ENCODE measurements at places on chromosomes 4 and X.
A peak's percentile ranks its signal among the peaks of the same experiment; 100 is the strongest.

GRCh38 chr4:83138946-83139345 lies 24.4 kb upstream of the PLAC8 start:
- no peak for DNase-seq

- DNase-seq: no peak
These were observed 95.5 kb upstream of the ATP6AP2 start for GRCh38 chrX:40485102-40485826.

DNA sequence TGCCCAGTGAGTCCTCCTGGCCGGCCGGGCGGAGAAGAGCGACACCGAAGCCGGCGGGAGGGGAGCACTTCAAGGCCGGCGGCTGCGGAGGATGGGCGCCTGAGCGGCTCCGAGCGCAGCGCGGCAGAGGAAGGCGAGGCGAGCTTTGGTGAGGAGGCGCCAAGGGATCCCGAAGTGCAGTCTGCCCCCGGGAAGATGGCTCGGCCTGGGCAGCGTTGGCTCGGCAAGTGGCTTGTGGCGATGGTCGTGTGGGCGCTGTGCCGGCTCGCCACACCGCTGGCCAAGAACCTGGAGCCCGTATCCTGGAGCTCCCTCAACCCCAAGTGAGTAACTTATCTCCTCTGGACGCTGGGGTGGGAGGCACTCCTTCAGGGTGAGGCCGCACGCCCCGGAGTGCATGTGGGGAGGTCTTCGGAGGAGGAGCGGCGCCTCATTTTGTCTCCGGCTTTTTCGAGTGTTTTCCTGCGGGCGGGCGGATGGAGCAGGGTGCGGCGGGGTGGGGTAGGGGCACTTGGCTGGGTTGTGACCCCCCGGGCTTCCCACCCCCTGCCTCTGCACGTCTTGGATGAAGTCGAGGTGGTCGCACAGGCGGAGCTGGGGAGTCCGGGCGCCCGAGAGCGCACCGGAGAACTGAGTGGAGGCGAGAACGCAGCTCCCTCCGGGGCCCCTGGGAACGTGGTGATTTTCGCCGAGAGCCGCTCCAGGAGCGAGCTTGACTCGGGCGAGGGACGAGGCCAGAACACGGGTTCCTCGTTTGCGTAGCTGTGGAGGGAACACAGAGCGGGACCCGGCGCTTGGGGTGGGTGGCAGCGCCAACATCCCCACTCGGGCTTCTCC lies 979 bp downstream of the EFNB1 start:
- peak; percentile 16 for DNase-seq

DNA sequence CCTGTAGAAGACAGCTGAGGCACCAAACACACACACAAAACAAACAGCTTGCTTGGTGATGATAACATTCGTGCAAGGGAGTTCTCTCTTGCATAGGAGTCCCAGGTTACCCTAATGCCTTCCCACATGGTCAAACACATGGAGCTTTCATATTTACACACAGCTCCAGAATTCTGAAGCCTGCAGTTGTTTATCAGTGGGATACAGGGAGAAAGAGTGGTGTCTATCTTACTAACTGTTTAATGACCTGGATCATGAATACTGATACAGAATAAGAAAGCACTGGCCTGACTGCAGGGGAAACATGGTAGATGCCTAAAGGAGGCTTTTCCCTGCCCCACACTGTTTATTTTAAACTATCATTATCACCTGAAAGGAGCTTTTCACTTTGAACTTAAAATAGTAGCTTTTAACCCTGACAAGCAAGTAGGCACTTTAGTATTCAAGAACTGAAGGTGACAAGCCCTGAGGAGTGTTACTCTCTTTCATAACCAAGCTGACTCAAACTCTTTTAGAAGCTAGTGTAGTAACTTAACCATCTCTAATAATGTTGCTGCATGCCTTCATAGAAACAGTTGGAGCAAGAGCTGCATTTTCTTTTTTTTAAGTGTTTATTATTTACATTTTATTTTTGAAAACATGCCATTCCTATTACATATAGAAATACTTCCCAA lies 15.6 kb downstream of the TET2 start:
- DNase-seq: no peak

GRCh38 chr4:113112338-113112978 lies 63.0 kb downstream of the ANK2 start:
- no peak for DNase-seq

DNA sequence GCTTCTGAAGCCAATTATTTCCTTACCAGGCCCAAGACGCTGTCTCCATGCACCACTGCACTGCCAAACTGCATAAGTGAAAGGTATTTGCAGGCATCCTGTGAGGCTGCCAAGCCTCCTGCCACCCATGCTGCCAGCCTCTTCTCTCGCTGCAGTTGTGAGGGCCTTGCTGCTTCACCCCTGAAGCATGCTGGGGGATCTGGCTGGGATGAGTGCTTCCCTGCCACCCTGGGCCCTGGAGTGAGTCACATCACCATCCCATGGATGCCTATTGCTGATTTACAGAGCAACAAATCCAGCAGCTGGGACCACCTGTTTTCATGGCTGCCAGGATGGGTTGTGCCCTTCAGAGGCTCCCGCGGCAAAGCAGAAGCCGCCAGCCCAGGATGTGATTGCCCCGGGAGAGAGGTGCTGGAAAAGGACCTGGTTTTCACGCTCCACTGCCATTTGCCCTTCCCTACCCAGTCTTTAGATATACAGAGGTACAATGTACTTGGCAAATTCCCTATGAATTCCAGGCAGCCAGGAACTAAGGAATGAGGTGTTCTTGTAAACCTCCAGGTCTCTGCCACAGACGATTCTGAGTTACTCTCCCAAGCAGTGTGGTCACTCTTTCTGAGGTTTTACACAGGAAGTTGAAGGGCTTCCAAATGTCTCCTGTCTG lies 41.5 kb upstream of the PTCHD1 start:
- no peak for DNase-seq

- DNase-seq: no peak
These were observed 127.9 kb downstream of the SLC39A8 start for GRCh38 chr4:102217345-102217744.

DNA sequence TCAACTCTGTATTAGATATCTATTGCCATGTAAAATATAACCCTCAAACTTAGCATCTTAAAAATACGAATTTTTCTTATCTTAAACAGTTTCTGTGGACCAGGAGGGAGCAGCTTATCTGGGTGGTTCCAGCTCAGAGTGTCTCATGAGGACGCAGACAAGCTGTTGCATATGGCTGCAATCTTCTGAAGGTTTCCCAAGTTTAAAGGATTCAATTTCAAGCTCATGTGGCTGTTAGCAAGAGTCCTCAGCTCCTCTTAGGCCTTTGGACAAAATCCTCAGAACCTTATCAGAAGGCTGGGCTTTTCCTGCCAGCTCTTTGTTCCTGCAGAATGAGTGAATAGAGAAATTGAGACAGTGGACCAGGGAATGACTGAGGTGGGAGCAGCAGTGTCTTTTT lies 2.8 kb upstream of the CTSO start:
- no peak for DNase-seq

- no peak for DNase-seq
These were observed 154.6 kb downstream of the FMR1NB start for GRCh38 chrX:148135738-148136137.

- DNase-seq: no peak
These were observed 57.4 kb downstream of the PSAPL1 start for GRCh38 chr4:7377223-7377865.

DNA sequence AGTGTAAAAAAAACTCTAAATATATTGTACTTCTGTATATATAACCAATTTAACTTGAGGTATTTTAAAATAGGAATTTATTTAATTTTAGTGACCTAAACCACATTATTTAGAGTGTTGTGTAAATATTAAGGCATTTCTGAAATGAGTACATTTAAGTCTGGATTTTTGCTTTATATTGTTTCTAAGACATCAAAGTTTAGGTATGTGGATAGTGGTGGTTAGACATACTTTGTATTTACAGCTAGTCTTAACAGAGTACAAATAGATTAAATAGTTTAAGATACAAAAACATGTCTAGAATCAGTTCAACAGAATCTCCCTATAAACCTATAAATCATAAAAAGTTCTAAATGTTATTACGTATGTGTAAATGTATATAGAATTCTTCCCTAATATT lies 588.5 kb downstream of the TRIML1 start:
- DNase-seq: no peak

DNA sequence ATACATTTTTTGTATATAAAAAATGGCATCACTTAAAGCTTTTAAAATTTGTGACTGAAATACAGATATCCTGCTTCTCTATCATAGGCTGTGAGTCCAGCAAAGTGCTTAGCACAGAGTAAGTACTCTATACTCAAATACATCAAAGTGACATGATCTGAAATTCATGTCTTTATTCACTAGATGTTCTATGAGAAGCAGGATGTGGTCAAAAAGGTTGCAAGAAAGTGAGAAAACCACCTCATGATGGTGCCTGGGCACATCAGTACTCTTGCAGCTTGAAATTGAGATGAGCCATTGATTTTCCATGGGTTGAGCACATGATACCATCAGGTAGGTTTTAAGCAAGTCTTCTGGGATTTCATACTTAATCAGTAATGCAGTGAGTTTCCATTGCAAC lies 20.4 kb upstream of the SFRP2 start:
- no peak for DNase-seq

- no peak for DNase-seq
These were observed 136.0 kb downstream of the UGT8 start for GRCh38 chr4:114734594-114734993.

DNA sequence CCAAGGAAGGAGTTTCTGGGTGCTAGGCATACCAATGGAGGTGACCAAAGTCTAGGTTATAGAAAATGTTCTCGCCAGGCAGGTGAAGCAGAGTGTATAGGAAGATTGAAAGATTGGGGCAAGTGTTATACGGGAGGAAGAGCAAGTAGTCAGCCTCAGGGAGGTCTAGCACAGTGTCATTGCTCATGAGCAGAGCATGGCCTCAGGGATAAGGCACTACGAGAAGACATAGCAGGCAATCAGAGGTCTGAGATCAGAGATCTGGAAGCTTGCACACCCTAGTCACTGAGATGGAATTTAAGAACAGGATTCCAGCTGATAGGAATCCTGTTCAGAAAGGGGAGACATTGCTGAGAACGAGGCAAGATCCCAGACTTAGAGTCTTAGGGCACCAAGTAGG lies 350.0 kb upstream of the CASK start:
- DNase-seq: no peak

GRCh38 chr4:125091-125771 lies 930 bp downstream of the ZNF718 start:
- peak; percentile 12 for DNase-seq

DNA sequence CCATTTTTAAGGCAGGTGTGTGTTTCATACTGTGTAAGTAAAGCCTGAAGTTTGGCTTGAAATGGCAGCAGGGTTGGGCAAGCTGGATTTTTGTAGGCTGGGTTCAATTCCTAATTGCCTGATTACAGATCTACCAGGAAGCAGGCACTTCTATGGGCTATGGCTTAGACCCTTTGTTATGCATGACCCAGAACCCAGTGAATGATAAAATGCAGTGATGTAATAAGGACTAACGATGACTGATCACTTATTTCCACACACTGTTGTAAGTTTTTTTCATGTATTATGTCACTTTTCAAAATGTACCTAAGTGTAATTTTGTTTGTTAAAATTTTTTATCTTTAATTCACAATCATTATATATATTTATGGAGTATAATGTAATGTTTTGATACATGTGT lies 8.6 kb downstream of the LANCL3 start:
- no peak for DNase-seq

GRCh38 chr4:174928174-174928573 lies 10.0 kb downstream of the ADAM29 start:
- DNase-seq: no peak

- no peak for DNase-seq
These were observed 2.8 kb downstream of the MXD4 start for GRCh38 chr4:2259036-2259540.

DNA sequence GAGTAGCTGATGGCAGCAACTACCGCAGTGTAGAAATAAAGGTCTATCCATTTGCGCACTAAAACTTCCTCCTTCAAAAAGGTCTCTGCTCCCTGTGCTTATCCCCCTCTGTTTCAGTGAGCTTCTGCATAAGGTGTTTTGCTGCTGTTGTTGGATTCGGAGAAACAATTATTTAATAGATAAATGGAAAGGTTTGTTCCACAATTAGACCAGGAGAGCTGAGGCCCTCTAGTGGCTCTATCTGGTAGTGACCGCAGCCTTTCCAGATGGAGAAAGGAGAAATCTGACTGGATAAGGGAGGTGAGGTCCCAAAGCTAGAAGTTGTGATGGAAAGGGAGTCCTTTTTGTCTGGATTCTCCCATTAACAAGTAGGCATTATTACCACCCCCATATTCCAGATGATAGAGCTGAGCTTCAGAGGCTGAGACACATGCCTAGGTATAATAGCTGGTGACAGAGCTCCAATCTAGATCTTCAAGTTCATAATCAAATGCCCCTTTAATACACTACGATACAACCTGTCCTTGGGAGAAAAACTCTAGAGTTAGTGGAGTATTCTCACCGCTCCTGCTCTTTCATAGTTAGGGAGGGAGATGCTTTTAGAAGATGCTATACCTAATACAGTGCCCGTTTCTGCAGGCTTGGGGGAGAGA lies 5.1 kb upstream of the GABRQ start:
- DNase-seq: peak; percentile 36

GRCh38 chrX:151174581-151175282 lies 1.7 kb upstream of the GPR50 start:
- no peak for DNase-seq

DNA sequence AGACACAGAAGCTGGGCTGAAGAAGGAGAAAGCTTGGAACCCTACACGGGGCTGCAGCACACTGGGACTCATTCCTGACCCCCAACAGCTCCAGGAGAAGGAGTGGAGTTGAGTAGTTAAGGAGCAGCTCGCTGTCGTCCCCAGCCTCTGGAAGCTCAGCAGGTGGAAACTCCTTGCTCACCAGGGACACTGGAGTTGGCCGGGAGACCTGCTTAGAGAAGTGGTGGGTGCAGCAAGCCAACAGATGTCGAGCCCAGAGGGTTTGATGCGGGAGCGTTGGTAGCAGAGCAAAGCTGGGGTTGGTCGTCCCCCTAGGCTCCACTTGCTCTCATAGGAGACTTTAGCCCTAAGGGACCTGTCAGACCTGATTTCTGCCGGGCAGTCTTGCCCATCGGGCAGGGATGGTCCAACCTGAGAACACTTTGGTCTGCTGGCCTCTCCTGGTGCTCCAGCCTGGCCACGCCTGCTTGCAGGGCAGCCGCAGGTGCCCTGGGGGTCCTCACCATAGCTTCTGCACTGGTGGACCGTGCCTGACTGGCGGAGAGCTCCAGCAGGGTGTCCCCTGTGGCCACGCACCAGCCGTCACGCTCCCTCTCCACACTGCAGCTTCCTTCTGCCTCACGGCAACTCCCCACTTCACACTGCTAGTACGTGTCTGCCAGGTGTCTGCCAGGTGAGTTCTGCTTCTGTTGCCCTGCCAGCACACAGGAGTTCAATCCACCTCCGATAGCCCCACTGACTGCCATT lies 353.7 kb downstream of the GASK1B start:
- DNase-seq: no peak

DNA sequence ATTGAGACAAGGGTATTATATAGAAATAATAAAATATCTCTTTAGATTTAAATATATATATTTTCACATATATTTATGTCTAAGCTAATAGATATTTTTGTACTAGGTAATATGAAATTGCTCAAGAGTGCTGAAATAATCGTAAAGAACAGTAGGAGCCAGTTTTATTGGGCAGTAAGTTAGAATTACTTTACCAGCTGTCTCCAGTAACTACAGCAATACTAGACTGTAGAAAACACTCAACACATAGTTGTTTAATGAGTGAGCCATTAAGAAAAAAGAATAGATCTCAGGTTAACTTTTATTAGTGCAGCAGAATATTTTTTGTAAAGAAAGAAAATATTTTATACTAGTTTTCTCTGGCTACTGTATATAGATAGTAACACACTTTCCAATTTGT lies 715.2 kb downstream of the TRIML1 start:
- no peak for DNase-seq

Measured in SW480 (cell line).